ACHN (cell line): ENCODE measurements at places on chromosomes 1 and 21.

DNA sequence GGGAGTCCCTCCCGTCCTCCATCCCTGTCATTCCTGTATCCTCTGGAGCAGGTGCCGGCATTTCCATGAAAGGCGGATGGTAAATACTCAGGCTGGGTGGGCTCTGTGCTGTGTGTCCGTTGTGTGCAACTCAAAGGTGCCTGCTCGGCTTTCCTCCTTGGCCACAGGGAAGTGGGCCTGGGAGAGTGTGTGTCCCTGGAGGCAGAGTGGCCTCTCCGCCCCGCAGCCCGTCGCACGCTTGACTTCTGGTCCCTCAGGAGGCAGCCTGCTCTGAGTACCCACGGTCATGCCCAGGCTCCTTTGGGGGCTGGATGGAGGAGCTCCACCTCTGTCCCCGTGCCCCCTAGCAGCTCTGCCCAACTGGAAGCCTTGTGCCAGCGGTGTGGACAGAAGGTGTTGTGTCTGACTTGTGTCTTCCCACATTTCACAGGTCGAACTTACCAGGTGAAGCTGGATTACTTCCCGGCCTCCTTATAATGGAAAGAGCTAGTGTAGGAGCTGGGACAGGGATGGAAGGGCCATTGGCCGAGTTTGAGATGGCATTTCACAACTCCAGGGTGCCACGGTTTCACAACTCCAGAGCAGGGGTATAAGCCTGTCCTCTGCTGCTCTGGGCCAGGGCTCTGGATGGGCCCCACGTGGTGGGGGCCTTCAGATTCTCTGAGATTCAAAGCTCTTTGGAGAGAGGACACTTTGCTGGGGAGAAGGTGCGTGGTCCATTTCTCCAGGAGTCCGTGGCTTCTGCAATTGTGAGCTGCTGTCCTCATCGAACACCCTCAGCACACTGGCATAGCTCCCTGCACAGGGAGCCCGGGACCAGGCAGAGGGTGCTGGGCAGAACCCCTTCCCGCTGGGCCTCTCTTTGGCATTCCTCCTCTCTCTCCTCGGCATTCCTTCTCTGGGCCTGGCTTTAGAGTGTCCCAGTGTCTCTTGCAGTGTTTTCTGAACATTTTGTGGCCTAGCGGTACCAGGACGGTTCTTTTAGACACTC, 152.7 kb upstream of the COL6A1 start:
- DNase-seq: no peak

DNA sequence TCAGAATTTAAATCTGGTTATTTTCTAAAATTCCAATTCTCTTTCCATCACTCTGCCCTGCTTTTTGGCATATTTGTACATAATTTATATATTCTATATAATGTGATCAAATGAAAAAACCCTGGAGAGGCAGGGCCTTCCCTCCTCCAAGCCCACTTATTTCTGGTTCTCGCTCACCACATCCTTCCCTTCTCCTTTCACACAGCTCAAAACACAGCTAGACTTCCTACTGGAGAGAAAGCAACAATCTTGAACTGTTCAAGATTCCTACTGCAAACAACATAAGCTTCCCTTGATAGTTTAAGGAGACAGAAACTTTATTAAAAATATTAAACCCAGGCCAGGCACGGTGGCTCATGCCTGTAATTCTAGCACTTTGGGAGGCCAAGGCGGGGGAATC, 7.6 kb upstream of the AIM2 start:
- DNase-seq: no peak

GRCh38 chr1:227805606-227806197, 9.8 kb upstream of the PRSS38 start:
- DNase-seq: peak; percentile 42

GRCh38 chr1:153623101-153623500, 4.2 kb downstream of the S100A13 start:
- DNase-seq: no peak

GRCh38 chr1:204600203-204600602, 84.0 kb downstream of the MDM4 start:
- DNase-seq: no peak

DNA sequence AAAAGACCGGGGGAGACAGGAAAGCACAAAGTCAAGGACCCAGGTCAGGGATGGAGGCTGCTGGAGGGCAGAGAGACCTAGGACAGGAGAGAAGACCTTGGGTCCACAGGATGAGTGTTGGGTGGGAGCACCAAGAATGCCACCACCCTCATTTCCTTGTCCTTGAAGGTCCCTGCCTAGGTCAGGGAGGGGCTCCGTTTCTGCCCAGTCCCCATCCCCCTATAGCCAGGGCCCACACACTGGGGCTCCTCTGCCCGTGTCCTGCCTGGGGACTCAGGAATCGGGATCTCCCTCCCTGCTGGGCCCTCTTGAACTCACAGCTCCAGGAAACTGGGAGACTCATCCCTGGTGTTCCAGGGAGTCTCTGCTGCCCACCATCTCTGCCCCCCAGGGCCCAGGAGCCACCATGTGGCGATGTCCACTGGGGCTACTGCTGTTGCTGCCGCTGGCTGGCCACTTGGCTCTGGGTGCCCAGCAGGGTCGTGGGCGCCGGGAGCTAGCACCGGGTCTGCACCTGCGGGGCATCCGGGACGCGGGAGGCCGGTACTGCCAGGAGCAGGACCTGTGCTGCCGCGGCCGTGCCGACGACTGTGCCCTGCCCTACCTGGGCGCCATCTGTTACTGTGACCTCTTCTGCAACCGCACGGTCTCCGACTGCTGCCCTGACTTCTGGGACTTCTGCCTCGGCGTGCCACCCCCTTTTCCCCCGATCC, 584 bp downstream of the TINAGL1 start:
- no peak for DNase-seq

DNA sequence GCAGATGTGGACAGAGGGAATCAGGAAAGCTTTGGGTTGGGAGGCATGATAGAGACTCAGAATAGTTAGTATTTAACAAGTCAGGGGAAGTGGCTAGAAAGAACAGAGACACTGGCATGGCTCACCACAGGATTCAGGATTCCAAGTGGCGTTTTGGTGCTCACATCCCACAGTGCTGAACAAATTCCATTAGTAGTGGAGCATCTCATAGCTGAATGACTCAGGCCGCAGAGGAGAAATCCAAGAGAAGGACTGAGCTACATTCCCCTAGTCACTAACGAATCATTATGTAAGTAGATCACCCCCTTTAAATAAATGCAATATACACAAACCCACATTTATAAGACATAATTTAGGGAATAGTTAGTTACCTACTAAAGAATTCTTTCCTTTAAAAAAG, 5.0 kb upstream of the KCNJ9 start:
- DNase-seq: no peak

DNA sequence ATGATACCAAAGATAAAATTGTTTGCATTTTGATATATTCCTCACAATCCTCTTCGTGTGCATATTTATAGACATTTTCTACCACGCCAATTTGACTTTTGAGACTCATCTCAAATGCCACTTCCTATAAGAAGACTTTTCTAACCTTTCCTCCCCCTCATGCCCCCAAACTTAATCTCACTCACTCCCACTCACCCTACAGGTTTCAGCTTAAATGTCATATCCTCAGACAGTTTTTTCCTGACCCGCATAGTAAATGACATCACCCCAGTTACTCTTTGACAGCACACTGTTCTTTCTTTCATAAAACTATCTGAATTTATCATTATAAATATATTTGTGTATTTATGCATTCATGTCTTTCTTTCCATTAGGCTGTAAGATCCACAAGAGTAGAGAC, 29.6 kb upstream of the RGS8 start:
- no peak for DNase-seq

DNA sequence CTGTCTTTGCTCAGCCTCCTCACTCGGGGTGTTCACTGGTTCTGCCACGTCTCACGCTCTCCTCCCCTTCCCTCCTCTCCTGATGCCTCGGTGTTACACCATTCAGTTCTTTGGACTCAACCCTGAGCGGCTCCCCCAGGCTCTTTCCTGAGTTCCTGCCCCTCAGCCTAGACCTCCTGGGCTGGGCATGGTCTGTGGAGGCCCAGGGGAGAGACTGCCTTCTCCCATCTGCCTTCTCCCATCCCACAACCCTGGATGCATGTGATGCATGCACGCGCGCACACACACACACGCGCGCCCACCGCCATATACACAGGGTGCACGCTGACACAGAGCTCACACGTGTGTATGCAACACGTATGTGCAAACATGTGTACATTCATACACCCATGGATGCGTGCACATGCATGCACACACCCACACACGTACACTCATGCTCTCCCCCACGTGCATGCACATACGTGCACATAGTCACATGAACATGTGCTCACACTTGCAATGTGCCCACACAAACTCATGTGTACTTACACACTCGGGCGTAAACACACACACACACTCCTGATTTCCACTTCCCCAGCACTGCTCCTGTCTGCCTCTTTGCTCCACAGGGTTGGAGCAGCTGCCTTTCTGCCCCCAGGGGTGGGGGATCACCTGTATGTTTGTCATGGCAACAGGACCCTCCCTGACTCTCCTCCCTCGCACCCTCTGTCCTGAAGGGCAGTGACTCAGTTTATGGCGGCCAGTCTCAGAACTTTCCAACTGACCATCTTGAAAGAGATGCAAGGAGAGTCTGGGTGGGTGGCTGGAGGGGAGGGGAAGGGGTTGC, 59.0 kb downstream of the HUNK start:
- no peak for DNase-seq

GRCh38 chr1:110173466-110174105, 23.3 kb downstream of the SLC6A17 start:
- no peak for DNase-seq

DNA sequence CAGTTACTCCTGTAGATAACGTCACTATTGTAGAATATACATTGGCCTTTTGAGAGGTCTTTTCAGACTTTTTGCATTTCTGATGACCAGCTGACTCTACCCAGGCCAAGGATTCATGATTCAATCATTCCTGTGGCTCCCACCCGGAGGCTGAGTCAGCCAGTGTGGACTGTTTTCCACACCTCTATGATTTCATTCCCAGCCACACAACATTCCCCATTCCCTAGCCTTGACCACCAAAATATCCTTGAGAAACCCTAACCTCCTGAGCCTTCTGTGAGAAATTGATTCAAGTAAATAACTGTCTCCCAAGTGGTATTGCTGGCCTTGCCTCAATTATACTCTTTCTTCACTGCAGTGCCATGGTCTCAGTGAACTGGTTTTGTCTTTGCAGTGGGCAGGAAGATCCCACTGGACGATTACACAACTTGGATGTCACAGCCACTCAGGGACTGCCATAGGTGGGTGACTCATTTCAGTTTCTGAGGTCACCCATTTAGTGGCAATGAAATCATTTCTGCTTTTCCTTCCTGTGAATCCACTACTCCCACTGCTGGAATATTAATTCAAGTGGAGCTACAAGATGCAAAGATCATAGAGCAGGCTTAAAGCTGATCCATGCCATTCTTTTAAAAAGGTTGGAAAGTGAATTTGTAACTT, 518.6 kb upstream of the ZP4 start:
- DNase-seq: peak; percentile 97

- DNase-seq: peak; percentile 59
Measured at GRCh38 chr1:246214708-246215509, 292.2 kb downstream of the SMYD3 start.

DNA sequence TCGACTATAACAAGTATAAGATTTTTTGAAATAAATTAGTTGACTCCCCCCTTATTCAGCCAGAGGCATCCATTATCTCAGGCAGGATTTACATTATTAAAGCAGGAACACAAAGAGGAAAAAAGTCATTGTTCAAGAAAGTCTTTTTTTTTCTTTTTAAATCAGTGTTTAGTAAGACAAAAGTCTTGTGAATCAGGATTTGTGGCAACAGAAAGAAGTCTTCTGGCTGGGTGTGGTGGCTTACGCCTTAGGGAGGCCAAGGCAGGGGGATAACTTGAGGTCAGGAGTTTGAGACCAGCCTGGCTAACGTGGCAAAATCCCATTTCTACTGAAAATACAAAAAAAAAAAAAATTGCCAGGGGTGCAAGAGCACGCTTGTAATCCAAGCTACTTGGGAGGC, 505.5 kb downstream of the LMO4 start:
- DNase-seq: no peak

- DNase-seq: no peak
Measured at GRCh38 chr1:30527511-30528140, 195.8 kb downstream of the MATN1 start.

DNA sequence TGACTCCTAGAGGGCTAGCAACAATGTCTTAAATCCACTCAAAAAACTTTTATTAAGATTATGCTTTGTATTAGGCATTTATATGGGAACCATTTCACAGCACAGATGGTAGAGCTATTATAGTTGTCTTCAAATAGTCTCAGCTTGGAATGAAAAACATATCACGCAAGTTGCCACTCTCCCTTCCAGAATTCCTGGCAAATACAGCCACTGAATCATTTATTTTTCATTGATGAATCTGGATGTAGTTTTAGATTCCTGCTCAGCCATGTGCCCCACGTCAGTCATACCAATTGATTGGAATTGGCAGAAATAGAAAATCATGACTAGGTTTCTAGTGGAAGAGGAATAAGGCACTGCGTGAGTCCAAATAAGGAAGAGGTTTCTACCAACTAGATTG, 165.2 kb downstream of the PLA2G4A start:
- DNase-seq: no peak
